CD8-positive, alpha-beta memory T cell (primary cell): ENCODE measurements at places on chromosomes 1 and 21.

DNA sequence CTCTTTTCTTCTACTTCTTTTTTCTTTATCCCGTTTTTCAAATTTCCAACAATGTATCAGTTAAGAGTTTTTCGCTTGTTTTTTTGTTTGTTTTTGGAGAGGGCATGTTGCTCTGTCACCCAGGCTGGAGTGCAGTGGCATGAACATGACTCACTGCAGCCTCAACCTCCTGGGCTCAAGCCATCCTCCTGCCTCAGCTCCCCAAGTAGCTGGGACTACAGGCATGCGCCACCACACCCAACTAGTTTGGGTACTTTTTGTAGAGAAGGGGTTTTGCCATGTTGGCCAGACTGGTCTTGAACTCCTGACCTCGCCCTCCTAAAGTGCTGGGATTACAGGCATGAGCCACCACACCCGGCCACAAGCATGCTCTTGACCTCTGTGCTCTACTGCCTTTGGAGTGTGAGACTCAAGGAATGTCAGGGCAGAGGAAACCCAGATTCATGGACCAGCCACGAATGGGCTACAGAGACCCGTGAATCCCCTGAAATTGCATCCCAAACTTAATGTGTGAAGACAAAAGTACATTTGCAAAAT lies 65.1 kb upstream of the HSD17B7 start:
- DNase-seq: no peak

GRCh38 chr1:115145226-115145625 lies 55.9 kb upstream of the TSPAN2 start:
- DNase-seq: no peak

DNA sequence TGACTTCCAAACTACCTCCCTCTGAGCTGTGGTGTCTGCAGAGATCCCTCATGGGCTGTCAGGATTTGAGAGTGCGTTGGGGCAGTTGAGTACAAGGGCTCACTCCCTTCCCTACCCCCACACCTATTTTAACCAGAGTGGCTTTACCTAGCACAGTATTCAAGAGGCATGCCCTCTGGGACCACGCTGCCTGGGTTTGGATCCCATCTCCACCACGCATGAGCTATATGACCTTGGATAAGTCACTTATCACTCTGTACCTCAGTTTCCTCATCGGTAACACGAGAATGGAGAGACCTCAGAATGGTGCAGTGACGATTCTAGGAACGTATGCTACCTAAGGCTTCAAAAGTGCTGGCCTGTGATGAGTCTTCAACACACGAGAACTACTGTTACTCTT lies 147.3 kb upstream of the WNT4 start:
- no peak for DNase-seq

DNA sequence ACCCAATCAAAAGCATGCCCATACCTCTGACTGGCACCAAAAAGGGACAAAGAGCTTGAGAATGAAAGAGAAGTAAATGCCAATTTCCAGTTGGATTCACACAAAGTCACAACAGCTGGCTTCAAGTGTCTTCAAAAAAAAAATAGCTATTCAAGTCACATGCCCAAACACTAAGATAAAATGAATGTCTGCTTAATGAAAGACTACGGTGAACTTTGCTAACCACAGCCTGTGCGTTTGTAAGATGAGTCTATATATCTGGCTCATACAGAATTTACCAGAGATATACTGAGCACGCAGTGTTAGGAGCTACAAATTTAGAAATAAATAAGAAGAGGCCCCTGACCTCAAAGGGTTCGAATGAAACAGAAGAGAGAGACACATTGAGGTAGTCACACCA lies 73.2 kb downstream of the DAB1 start:
- DNase-seq: no peak

DNA sequence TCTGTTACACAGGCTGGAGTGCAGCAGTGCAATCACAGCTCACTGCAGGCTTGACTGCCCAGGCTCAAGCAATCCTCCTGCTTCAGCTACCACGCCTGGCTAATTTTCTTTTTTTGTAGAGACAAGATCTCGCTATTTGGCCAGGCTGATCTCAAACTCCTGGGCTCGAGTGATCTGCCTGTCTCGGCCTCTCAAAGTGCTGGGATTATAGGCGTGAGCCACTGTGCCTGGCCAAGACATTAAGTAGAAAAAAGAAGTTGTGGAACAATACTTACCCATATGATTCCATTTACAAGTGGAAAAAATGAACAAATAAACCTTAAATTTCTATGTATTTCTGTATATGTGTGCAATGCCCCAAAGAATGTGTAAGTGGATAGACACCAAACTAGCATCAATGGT lies 30.3 kb upstream of the ID3 start:
- no peak for DNase-seq

DNA sequence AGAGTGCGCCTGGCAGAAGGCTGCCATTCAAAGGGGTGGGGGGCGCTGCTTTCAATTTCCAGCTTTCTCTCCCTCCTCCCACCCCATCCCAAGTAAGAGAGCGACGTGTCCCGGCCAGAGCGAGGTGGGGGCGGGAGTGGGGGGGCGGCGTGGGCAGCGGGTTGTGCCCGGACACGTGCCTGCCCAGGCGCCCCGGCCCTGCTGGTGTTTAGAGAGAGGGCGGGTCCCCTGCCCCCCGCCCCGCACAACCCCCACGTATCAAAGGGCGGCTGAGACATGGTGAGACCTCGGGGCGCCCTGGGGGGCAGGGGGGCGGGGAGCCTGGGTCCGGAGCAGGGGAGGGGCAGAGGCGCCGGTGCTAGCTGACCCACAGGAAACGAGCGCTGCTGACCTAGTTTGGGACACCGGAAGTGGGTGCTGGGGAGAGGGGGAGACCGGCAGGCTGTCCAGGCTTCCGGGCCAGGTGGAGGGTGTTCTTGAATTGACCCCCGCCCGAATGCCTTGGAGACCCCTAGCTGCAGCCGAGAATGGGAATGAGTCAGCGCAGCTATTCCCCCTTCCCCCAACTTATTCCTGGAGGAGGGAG lies 1.3 kb downstream of the ZBTB7B start:
- no peak for DNase-seq
